ENCODE measurements at places on chromosomes 16 and 17. TPM values are rescaled to one million over a fixed set of nuclear protein-coding genes. Genes with fewer than 3 reads are reported as not detected.
A peak's percentile ranks its signal among the peaks of the same experiment; 100 is the strongest.

Gene PRKCB
- total RNA-seq: 11.0 TPM

- DNase-seq: no peak
Measured at GRCh38 chr17:53719229-53719628, 103.5 kb upstream of the KIF2B start.

- DNase-seq: no peak
Measured at GRCh38 chr16:12917246-12917645, 15.8 kb downstream of the SHISA9 start.

DNA sequence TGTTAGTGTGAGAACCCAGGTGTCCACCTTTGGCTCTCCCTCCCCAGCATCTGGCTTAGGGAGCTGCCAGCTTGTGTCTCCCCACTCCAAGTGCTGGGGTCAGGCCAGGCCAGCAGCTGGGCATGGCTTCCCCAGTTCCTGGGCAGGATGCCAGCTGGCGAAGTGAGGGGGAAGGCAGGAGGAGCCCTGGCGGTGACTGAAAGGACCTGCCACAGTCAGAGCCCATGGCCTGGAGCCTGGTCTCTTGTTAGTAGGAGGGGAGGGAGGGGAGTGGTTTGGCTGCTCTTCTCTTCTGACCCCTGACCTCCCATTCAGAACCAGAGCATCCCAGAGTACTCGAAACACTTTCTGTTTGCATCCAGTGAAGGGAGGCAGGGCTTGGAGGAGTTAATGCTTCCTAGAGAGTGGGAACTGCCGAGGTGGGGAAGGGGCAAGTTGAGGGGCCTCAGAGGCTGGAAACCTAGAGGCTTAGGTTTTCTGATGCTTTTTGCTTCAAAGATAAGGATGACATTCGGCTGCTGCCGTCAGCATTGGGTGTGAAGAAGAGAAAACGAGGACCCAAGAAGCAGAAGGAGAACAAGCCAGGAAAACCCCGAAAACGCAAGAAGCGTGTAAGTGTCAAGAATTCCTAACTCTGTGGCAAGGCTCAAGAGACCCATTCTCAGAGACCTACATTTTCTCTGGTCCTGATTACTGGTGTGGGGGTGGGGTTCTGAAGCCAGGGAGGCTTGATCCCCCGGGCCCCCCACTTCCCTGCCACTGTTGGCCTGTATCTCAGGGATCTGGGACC, 772 bp downstream of the CHD3 start:
- peak; percentile 98 for DNase-seq

GRCh38 chr17:32239456-32239855, 26.2 kb upstream of the RHBDL3 start:
- DNase-seq: no peak

Gene LIMD2
- 11.3 TPM for total RNA-seq

Gene NPTX1
- total RNA-seq: not detected

Gene CMTM2
- total RNA-seq: 1.00 TPM

Gene HSD17B2
- 0.71 TPM for total RNA-seq

Gene ZNF423
- total RNA-seq: 13.5 TPM

GRCh38 chr16:4111748-4112696, 4.2 kb downstream of the ADCY9 start:
- no peak for DNase-seq

DNA sequence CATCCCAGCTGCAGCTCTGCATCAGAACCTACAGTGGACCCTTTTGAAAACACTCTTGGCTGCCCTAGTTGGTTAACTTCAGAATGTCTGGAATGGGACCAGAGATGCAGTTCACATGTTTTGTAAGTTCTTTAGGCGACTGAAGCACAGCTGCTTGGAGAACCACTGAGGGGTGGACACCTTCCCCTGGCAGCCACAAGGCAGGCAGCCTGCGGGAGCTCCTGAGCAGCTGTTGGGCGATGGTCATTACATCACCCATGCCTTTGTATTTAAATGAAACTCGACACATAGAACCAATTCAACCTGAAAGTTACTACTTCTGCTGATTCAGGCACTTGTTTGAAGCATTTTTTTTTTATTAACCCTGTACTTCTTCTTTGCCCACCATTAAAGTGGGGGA, 151.5 kb downstream of the LGALS9B start:
- no peak for DNase-seq

Gene KRTAP3-2
- total RNA-seq: not detected

DNA sequence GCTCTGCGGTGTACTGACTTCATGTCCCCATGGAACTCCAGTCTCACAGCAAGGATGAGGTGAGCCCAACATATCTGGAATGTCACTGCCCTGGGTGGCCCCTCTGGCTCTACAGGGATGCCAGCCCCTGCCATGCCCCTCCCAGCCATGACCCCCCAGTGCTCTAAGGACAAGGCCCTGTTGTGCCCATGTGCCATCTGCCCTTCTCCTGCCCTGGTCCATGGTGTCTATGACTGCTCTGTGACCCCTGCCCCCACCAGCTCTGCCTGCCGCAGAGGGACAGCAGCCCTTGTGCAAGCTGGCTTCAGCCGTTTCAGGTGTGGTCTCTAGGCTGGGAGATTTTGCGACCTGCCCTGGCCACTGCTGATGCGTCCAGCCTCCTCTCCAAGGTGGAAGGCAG, 40.3 kb downstream of the TK2 start:
- DNase-seq: peak; percentile 67

Gene VMO1
- total RNA-seq: 6.9 TPM

Gene RASL10B
- total RNA-seq: 24.3 TPM

Gene METTL16
- total RNA-seq: 25.3 TPM

Gene BORCS6
- 5.8 TPM for total RNA-seq

DNA sequence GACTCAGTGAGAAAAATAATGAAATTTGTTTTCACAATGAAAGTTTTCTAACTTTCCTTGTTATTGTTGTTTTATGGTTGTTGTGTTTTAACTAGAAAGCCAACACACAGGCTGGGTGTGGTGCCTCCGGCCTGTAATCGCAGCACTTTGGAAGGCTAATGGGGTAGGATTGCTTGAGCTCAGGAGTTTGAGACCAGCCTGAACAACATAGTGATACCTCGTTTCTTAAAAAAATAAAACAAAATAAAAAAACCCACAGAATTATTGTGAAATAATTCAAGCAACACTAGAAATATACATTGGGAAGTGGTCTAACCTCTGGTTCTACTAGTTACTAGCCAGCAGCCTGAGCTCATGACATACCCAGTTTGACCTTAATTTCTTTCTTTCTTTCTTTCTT, 630 bp downstream of the MILR1 start:
- no peak for DNase-seq

DNA sequence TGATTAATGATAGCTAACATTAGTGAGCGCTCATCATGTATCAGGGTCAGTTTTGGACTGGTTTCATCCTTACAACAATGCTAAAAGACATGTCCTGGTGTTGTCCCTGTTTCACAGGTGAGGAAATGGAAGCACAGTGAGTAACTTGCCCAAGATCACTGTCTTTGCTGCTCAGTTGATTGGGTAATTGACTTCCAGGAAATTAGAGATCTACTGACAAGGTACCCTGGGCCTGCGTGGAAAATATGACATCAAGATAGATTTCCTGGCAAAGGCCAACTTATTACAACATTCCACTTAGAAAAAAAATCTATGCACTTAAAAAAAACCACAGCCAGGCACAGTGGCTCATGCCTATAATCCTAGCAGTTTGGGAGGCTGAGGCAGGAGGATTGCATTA, 96.3 kb downstream of the CYLD start:
- DNase-seq: no peak

DNA sequence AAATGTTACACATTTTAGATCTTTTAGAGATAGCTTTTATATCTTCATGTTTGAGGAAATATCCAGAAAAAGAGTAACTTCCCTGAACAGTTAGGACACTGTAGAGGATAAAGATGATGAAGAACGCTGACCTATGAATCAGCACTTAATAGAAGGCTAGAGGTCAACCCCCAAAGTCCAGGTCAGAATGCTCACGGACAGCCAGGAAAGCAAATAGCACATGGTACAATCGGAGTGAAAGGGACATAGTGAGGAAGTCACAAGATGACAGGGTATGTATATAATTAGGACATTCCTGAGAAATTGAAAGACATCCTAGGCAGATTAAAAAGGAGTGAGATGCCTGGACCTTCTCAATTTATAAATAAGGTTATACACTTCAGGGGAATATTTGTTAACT, 55.1 kb upstream of the CNTNAP4 start:
- no peak for DNase-seq

- no peak for DNase-seq
Measured at GRCh38 chr17:17874478-17874877, 37.7 kb upstream of the SREBF1 start.

Gene GRAP
- total RNA-seq: 5.9 TPM

Gene PMFBP1
- 0.39 TPM for total RNA-seq

- DNase-seq: no peak
Measured at GRCh38 chr17:81084680-81085419, 49.9 kb downstream of the BAIAP2 start.

DNA sequence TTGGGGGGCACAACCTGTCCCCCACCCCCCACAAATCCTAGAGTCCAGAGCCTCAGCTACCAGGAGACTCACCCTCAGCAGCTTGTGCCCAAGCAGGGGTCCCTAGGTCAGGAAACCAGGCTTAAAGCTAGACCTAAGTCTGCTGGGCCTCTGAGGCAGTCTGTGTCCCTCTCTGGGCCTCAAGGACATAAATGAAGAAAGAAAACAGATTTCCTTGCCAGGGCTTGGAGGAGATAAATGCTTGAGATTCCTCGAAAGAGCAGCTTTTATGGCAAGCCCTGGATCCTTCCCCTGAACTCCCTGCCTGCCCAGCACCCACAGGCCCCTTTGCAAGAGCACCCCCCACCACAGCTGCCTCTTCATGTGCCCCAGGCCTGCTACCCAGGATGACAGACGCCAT, 3.3 kb downstream of the SRCIN1 start:
- DNase-seq: no peak

Gene FAM20A
- total RNA-seq: 25.6 TPM

GRCh38 chr16:914440-914839, 56.3 kb downstream of the LMF1 start:
- DNase-seq: no peak

DNA sequence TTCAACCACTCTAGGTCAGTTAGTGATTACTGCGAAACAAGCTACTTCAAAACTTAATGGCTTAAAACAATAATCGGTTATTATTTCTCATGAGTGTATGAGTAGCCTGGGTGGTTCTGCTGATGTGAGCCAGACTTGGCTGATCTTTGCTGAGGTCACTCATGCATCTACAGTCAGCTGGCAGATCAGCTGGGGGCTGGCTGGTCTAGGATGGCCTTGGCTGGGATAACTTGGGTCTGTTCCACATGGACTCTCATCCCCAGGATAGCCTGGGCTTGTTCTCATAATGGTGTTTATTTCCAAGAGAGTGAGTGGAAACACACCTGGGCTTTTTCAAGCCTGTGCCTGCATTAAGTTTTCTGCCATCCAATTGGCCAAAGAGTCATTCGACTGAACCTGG, 13.0 kb downstream of the CCDC182 start:
- DNase-seq: no peak

- no peak for DNase-seq
Measured at GRCh38 chr17:32283745-32284201, 18.1 kb downstream of the RHBDL3 start.

DNA sequence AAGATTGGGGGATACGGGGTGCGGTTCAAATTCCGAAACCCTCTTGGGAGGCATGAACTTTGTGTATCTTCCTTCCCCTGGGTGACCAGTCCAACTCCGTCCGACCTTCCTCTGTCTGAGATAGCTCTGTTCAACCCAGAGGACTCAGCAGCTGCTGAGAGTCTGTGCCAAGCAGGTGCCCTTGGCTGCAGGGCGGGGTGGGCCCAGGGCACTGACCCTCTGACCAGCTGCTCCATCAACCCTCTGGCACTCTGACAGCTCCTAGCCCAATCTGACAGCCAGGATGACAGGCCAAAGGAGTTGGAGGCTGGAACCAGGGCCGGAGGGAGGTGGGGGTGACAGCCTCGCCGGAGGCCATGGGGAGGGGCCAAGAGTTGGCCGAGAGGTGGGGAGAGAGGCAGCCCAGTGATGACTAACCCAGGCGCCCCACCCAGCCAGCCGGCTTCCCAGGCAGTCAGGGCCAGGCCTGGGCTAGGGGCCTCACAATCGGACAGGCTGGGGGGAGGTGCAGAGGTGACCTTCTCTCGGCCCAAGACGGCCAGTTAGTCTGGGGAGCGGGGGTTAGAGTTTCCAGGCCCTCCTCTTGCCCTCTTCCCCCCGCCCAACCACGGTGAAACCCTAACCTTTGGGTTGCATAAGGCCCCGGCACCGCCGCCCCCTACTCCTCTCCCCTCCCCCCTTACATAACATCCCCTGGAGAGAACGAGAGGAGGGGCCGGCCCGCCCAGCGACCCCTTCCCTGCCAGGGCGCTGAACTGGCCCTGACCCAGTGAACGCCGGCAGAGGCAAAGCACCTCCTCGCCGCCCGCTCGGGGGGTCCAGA, 5.0 kb upstream of the TLCD2 start:
- DNase-seq: peak; percentile 97

GRCh38 chr17:1597861-1598342, 30.7 kb downstream of the SLC43A2 start:
- no peak for DNase-seq

- no peak for DNase-seq
Measured at GRCh38 chr17:81399481-81400153, 4.4 kb downstream of the BAHCC1 start.

DNA sequence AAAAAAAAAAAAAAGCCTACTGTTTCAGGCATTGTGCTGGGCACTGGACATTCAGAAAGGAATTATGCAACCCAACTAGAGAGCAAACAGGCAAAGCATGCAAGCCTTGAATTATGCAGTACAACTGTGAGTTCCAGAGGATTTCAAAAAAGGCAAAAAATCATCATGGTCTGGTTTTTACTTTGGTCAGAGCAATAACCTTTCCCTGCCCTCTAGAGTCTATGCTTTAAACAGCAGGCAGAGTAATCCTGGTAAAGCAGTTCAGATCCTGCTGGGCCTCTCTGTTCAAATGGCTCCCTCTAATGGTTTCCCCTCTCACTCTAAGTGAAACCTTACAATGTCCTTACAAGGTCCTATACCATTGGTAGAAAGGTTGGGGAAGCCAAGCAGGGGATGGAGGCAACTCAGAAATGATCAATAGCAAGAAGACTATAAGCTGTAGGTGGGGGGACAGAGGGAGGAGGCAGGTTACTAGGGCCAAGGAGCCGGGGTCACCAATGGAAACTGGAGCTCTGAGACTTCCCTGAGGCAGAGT, 4.6 kb upstream of the TAF15 start:
- DNase-seq: no peak

DNA sequence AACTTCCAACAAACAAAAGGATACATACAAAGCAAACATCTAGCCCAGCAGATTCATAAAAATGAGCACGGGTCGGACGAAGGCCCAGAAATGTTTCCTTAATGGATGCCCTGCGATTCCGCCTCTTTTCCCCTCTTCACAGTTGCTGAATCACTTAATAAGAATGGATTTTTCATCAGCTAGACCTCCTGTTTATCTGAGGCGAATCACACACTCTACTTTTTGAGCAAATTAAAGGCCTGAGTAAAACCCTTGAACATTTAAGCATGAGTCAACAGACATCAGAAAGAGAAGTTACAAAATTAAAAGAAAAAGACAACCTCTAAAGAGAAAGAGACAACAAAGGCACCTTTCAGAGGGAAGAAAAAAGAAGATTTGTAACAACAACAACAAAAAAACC, 44.7 kb downstream of the HS3ST3A1 start:
- DNase-seq: no peak

Gene RAI1
- total RNA-seq: 21.2 TPM

GRCh38 chr17:75019146-75019545, 6.7 kb downstream of the MRPL58 start:
- no peak for DNase-seq

- DNase-seq: no peak
Measured at GRCh38 chr16:30901201-30902028, 5.0 kb downstream of the CTF1 start.
